ENCODE measurements at places on chromosomes 16 and 17.

- DNase-seq: no peak
These were observed 3.3 kb upstream of the MBTPS1 start for GRCh38 chr16:84120023-84120422.

DNA sequence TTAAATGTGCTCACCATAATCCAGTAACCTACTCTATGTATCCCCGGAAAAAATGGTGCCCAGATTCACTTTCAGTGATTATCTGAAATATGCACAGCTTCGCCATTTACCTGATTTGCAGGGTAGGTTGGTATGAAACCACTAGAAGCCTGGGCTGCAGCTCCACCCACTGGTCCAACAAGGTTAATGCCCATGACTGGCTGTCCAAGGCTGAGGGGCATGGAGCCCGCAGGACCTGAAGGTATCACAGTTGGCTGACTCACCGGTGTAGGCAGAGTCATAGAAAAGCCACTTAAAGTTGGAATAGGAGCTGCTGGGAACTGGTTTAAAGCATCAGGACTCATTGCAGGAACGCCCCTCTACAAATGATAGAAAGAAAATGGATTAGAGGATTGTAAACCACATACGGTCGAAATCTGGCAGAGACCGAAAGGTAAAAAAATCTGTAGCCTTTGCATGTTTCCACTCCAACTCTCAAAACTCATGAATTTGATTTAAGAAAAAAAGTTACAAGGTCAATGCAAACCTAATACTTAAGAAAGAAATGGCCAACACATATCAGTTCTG, 38.6 kb downstream of the SYNRG start:
- peak; percentile 73 for DNase-seq

GRCh38 chr17:6358131-6358530, 76.8 kb downstream of the AIPL1 start:
- DNase-seq: no peak

DNA sequence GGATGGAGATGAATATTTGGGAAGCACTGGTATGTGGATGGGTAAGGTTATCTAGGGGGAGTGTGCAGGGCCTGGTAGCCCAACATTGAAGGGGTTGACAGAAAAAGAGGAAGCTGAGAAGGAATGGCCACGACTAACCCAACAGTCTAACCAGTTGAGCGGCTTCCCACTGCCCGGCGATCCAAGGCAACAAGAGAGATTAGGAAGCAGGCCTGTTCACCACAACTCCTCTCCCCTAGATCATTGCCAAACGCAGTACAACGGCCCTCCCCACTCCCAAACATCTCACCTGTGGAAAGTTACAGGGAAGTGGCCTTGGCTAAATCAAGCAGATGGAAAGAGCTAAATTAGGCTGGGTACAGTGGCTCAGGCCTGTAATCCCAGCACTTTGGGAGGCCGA, 11.2 kb upstream of the RANGRF start:
- DNase-seq: no peak

- DNase-seq: no peak
These were observed 22.2 kb downstream of the TEX2 start for GRCh38 chr17:64240741-64241347.

- DNase-seq: no peak
These were observed 394.5 kb upstream of the SOX9 start for GRCh38 chr17:71726341-71726740.

- DNase-seq: peak; percentile 74
These were observed 6.5 kb downstream of the IRX5 start for GRCh38 chr16:54936979-54937670.

GRCh38 chr16:27366687-27367460, 35.1 kb upstream of the IL21R start:
- no peak for DNase-seq

DNA sequence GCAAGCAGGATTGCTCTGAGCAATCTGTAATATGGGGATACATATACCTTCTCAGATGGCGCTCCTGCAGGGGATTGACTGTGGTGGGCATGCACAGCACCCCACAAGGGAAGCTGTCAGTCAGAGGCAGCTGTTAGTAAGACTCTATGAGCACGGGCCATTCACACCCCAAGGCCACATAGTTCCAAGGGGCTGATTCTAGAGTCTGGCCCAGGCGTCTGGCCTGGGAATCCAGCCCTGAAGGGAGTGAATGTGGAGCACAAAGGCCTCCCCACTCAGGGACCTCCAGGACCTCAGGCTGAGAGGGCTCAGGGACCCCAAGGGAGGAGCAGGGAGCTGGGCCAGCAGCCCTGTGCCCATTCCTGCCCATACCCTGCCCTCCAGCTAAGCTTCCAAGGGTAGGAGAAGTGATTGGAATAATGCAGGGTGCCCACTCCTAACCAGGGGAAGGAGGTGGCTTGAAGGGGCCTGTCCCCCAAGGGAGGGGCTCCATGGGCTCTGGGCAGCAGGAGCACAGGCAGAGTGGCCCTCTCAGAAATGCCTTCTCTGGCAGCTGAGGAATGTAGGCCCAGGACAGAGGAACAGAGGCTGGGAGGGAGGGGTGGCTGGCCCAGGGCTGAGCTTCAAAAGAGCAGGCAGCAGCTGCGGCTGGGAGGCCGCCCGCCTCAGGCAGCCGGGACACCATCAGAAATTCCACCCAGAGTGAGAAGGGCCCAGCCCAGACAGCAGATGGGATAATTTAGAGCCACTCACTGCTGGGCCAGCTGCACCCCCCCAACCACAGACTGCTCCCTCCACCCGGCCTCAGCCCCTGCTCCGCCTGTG, 48.9 kb upstream of the MRPS23 start:
- peak; percentile 95 for DNase-seq

GRCh38 chr17:45131616-45132319, 547 bp downstream of the PLCD3 start:
- DNase-seq: no peak

GRCh38 chr17:36928471-36929345, 8.6 kb upstream of the LHX1 start:
- DNase-seq: no peak

GRCh38 chr17:66841328-66841727, 6.4 kb downstream of the CACNG5 start:
- no peak for DNase-seq

DNA sequence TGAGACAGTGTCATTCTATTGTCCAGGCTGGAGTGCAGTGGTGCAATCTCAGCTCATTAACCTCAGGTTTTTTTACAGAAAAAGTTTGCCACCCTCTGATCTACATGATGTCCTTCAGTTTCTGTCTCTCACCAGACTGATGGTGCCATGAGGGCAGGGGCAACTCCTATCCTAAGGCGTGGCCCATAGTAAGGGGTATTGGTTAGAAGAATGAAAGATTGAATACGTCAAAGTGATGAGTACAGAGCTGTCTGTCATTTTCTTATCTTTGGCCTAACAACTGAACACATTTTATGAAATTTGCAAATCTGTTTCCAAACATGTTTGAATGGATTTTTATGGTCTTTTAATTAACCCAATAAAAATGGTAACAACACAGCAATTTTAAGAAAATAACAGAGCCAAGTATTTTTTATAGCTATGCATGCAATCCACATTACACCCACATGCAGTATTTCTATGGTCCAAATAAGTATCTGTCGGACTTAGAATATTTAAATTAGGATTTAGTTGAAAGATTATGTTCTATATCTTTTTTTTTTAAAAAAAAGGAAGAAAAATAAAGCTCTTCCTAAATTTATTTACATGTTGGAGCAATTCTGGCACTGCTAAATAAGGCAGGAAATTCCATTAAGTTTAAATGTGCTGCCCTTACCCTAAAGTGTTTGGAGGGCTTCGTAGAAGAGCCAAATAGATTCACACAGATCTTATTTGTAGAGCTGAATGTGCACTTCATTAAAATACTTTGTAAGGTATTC, 192.8 kb downstream of the WWOX start:
- no peak for DNase-seq

GRCh38 chr17:3857261-3858105, 11.4 kb upstream of the NCBP3 start:
- DNase-seq: no peak

- no peak for DNase-seq
These were observed 162.8 kb upstream of the ANKFN1 start for GRCh38 chr17:55990332-55991006.
